H1 (cell line): ENCODE measurements at places on chromosomes 2 and 18.

GRCh38 chr18:61132031-61132430 lies 201.2 kb upstream of the CDH20 start:
- no peak for DNase-seq

GRCh38 chr18:23851470-23852002 lies 162.3 kb downstream of the LAMA3 start:
- no peak for DNase-seq

- peak; percentile 58 for DNase-seq
Observed at GRCh38 chr2:128491692-128492244, 173.1 kb upstream of the HS6ST1 start.

GRCh38 chr2:38301340-38301968 lies 75.6 kb downstream of the ATL2 start:
- no peak for DNase-seq

DNA sequence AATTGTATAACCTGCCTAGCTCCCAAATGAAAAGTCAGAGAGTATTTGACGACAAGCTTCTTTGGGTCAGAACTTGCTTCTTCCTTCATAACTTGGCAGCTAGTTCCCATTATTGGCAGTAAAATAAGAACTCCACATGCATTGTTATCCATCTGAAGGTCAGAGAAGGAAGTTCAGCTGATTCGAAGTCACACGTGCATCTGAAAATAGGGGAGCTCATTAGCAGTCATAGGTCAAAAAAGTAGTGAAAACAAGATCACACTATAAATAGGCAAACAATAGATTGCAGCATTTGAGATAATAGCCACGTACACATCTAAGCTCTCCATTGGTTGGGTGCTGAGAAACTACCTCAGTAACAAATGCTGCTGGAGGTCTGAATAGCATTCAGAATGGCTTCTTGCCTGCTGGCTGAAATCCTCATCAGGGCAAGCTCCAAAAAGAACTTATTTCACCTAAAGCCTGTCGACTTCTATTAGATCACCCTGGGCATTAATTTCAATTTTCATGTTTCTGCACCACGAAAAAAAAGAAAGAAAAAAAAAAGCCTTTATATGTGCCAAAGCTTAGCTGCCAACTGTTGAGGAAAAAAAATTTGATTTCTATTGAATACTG lies 1492.9 kb upstream of the CELF4 start:
- no peak for DNase-seq

DNA sequence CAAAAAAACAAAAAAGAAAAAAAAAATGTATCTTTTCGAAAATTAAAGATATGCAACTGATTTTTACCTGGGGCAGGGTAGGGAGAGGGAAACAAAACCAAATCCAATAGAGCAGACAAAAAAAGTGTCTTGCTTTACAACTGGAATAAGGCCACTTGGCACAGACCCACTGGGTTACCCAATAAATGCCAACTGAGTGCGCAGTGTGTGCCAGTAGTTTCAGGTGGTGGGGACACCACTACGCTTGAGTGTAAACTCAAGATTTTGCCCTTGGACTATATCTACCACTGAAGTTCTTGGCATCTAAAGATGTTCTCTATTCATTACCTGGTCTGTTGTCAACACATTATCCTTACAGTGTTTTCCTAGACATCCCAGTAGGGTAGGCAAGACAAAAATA lies 16.3 kb downstream of the VPS4B start:
- no peak for DNase-seq

GRCh38 chr18:69469444-69469919 lies 68.8 kb downstream of the DOK6 start:
- peak; percentile 67 for DNase-seq

DNA sequence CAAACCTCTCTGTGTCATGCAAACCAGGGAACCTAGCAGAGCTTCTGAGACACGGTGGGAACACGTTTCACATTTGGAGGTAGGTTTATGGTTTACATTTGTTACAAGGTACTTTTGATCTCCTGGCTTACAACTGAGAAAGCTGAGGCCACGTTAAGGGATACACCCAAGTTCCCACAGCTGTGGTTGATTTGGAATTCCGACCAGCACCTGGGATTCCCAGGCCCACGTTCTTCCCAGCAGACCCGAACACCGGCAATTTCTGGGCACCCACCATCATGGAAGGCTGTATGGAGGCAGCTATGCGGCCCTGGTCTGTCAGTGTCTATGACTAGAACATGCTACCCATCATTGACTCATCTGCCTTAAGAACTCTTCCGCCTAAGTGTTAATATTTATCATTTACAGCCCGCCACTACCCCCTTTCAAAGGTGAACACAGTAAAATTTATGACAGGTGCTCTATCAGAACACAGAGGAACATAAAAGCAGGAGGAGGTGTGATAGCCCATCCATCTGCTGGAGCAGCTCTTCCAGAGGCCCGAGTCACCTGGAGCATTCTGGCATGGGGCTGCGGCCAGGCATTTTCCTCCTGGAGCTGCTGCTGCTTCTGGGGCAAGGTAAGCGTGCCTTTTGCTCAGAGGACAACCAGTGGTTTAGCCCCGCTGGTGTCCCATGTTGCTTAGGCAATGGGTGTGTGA lies at the start of gene PLB1:
Gene PLB1, plus strand, starts transcription at position 510 of the 700 bp plus-strand sequence. Its CDS starts 55 bp downstream, at position 565.
- DNase-seq: no peak
